Stimulated activated CD8-positive, alpha-beta memory T cell treated with anti-CD3 and anti-CD28 coated beads, Interleukin-15, amount 100 ng/mL, for 48 hours (primary cell): ENCODE measurements at places on chromosomes 1 and 21.

DNA sequence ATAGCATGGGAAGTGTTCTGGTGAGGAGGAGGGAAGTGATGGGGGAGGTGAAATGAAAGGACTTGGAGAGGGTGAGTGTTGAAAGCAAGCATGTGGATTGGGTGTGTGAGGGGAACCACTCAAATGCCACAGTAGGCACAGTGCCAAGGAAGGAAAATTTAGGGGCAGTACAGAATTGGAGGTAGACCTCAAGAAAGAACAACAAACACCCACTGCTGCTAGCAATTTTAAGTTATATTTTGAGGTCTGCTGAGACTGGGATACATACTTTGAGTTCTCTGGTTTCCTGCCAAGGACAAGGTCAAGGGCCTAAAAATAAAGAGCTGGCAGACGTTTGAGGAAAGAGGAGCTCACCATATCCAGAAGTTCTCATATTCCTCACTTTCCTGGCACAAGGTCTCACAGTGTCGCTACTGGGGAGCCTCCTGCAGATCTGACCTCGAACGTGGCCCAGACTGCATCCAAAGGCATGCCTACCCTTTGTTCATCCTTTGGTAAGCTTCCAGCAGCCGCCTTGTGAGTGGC is 104.0 kb downstream of the BRINP2 start:
- DNase-seq, result no peak

GRCh38 chr21:30990514-30991262 is 47.6 kb downstream of the KRTAP19-8 start:
- DNase-seq, result no peak

DNA sequence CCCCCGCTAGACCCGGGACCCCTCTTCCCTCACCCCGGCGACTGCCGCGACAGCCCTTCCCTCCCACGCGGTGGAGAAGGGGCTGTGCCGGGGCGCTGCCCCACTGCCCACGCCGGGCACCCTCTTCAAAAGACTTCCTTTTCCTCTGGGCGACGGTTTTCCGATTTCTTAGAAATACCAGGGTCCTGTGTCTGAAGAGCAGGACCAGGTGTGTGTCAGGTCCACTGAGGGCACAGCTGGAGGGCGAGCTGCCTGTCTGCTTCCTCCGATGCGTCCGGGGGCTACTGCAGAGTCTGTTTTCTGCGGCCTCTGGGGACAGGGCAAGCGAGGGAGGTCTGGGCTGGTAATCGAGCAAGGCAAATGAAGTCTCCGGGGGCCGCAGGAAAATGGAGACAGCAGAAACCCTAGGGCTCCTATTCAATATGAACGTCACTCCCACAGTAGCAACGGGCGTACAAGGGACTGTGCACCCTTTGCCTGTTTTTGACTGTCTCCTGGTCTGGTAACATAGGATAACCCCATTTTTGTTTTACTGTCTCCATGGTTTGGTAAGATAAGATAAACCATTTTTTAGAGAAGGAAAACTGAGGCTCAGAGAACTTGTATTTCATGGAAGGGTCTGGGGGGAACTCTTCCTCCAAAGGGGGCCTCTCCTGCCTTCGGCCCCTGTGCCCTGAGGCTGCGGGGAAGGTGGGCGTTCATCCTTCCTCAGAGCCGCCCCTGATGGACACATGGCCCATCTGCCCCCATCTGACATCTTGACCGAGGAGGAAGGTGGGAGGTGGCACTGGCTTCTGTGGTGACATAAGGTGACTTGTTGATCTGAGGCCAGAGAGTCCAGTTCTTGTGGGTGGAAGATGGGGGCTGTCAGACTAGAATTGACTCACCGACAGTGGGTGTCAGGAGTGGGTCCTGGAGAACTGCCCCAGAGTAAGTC is 970 bp downstream of the TNFRSF1B start:
- DNase-seq, result no peak

GRCh38 chr1:195597891-195598290 is 1010.3 kb downstream of the KCNT2 start:
- DNase-seq, result no peak

DNA sequence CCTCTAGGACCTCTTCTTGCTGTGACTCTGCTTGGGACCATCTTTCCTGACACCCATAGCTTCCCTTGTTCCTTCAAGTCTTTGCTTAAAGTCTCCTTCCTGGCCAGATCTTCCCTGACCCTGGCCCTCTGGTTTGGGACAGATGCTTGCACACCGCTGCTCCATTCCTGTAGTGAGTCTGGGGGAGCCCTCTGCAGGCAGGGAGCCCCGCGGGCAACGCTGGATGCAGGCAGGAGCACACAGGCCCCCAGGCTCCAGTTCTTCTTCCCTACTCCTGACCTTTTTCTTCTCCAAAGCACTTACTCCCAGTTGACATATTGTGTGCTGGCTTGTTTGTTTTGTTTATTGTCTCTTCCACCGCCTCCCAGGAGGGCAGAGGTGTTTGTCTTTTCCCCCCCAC is 413.4 kb downstream of the CAMTA1 start:
- DNase-seq, result no peak

GRCh38 chr1:1137256-1138045 is 21.6 kb upstream of the C1orf159 start:
- peak; percentile 65 for DNase-seq

GRCh38 chr1:9019896-9020295 is 6.3 kb downstream of the SLC2A7 start:
- no peak for DNase-seq

DNA sequence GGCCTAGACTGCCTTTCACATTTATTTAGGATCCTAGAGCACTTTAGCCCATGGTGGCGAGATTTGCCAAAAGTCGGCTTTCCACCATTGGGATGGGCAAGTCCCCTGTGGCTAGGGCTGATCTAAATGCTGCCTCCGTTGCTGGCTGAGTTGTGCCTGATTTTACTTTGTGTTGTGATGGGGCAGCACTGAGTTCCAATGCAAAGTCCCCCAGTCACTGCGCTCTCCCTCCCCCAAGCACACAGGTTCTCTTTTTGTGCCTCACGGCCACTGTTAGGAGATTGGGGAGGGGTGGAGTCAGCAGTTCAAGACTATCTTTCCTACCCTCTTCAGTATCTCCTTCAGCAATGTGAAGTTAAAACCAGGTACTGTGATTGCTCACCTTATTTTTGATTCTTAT is 66.7 kb upstream of the COX20 start:
- no peak for DNase-seq

DNA sequence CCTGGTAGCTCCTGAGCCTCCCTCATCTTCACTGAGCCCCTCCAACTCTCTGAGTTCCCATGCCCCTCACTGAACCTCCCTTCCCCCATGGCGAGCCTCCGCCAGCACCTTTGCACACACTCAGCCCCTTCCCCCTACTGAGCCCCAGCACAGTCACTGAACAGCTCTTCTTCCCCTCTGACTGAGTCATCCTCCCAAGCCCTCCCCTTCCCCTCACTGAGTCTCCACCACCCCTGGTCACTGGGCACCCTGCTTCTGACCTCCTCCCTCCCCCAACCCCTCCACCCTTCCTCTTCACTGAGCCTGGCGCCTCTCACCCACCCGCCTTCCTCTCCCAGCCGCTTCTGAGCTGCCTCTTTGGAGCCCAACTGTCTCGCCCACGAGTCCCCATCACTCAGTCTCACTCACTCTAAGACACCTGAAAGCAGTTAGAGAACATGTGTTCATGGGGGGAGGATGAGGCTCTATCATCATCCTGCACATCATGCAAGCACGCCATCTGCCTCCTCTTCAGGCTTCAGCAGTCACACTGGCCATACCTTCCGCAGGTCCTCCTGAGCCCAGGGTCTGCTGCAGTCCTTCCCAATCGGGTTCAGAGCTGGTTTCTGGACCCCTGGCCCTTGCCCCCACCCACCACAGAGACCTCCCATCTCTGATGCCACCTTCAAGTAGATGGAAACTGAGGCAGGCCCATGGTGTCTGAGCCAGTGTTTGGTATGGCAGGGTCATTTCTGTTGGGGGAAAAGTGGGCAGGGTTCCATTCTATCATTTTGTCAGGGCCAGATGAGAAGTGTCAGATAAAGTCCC is 2.0 kb upstream of the TRNP1 start:
- no peak for DNase-seq

- no peak for DNase-seq
Measured at GRCh38 chr1:82091265-82091664, 290.5 kb downstream of the ADGRL2 start.

- peak; percentile 6 for DNase-seq
Measured at GRCh38 chr1:9589144-9589718, 520 bp downstream of the TMEM201 start.

- DNase-seq, result no peak
Measured at GRCh38 chr1:71053758-71054157, 6.1 kb upstream of the PTGER3 start.

- no peak for DNase-seq
Measured at GRCh38 chr1:227317523-227318015, 723 bp downstream of the CDC42BPA start.

- no peak for DNase-seq
Measured at GRCh38 chr1:160997323-160998038, 23.5 kb downstream of the F11R start.

GRCh38 chr1:29703596-29704370 is 467.5 kb downstream of the PTPRU start:
- DNase-seq, result no peak

- no peak for DNase-seq
Measured at GRCh38 chr1:2290171-2290578, 62.1 kb downstream of the SKI start.

GRCh38 chr1:3290915-3291314 is 163.6 kb upstream of the ARHGEF16 start:
- no peak for DNase-seq

GRCh38 chr1:3469104-3469848 is 14.8 kb downstream of the ARHGEF16 start:
- DNase-seq, result no peak

DNA sequence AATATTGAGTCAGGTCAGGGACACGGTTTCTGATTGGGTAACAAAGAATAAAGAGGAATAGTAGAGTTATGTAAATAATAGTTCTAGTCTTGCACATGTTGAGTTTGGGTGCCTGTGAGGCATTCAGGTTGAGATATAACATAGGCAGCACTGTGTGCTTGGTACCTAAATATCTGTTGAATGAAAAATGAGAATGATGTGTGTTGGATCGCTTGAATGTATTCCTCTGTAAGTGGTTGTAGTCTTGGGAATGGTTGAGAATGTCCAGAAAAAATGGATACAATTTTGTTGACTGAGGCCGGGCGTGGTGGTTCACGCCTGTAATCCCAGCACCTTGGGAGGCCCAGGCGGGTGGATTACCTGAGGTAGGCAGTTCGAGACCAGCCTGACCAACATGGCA is 116.3 kb upstream of the HNRNPU start:
- no peak for DNase-seq

GRCh38 chr1:179441501-179441900 is 75.7 kb downstream of the AXDND1 start:
- no peak for DNase-seq

GRCh38 chr1:2349806-2350205 is 41.5 kb downstream of the MORN1 start:
- no peak for DNase-seq

DNA sequence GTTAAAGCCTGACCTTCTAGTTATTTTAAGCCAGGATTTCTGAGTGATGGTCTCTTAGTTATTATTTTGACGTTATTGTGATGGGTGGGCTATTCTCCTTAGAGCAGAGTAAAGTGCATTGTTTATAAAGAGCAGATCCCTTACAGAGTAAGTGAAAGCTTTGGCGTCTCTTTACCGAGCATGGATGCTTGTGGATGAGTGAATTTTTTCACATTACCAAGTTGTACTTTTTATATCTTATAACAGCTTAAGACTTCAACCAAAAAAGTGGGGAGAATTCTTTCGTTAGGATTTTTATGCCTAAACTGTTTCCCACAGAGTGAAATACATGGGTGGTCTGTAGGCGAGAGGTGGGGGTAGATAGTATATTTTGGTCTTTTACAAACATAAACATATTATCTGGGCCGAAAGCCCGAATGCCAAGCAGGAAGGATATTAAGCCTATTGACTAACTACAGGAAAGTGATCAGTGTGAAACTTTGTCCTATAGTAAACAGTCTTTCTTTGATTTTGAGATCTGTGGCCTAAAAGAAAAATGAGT is 279.1 kb upstream of the C1orf105 start:
- DNase-seq, result no peak

- DNase-seq, result no peak
Measured at GRCh38 chr1:210360852-210361477, 32.3 kb downstream of the HHAT start.

GRCh38 chr21:36190736-36191135 is 34.1 kb downstream of the DOP1B start:
- no peak for DNase-seq

DNA sequence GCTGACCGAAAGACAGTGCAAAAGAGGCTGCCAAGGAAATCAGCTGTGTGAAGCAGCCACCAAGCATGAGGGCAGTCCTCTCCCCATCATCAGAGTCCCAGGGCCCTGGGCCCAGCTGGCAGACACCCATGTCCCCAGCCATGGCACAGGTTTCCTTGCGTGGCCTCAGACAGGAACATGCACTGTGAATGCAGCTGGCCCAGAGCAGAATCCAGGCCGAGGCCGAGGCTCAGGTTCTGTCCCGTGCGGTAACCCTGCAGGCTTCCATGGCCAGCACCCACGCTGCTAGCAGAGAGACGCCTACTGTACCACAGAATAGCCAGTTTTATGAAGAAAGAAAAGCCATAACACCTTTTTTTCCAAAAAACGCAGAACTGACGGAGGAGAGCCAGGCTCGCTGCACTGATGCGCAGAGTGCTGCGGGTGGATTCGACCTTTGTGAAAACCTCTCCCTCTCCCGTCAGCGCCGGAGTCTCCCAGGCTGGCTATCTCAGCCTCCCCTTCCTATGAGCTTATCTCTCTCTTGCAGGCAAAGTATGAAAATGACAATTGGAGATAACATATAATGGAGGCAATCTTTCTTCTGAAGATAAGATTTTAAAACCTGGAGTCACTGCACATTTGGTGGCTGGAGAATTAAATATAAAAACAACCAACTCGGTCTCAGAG is 106.6 kb downstream of the NPHP4 start:
- no peak for DNase-seq

- peak; percentile 87 for DNase-seq
Measured at GRCh38 chr21:44012474-44013379, 618 bp downstream of the TRAPPC10 start.

GRCh38 chr1:55580845-55581332 is 365.7 kb upstream of the USP24 start:
- no peak for DNase-seq

DNA sequence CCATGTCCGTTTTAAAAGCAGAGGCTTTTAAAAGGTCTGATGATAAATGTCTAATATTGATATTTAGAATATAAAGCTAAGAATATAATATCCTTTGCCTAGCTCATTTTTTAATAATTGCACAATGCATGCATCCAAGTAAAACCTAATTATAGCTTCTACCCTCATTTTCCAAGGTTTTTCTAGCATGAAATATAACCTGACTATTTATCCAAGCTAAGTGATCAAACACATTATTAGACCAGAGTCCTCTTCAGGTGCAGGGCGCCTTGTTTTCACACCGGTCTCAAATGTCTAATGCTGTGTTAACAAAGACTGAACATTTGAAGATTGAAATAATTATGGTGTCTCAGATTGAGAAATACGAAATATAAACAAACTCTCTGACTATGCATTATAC is 648.9 kb upstream of the CXADR start:
- no peak for DNase-seq
